H1 (cell line): ENCODE measurements at places on chromosomes 12 and 14.

GRCh38 chr12:24948757-24949722, at the start of gene BCAT1:
Gene BCAT1, minus strand, starts transcription at chr12:24949101. Its CDS starts 169 bp downstream, at chr12:24948932.
- DNase-seq, result peak; percentile 79

GRCh38 chr12:58026426-58026825, 85.1 kb downstream of the ATP23 start:
- no peak for DNase-seq

DNA sequence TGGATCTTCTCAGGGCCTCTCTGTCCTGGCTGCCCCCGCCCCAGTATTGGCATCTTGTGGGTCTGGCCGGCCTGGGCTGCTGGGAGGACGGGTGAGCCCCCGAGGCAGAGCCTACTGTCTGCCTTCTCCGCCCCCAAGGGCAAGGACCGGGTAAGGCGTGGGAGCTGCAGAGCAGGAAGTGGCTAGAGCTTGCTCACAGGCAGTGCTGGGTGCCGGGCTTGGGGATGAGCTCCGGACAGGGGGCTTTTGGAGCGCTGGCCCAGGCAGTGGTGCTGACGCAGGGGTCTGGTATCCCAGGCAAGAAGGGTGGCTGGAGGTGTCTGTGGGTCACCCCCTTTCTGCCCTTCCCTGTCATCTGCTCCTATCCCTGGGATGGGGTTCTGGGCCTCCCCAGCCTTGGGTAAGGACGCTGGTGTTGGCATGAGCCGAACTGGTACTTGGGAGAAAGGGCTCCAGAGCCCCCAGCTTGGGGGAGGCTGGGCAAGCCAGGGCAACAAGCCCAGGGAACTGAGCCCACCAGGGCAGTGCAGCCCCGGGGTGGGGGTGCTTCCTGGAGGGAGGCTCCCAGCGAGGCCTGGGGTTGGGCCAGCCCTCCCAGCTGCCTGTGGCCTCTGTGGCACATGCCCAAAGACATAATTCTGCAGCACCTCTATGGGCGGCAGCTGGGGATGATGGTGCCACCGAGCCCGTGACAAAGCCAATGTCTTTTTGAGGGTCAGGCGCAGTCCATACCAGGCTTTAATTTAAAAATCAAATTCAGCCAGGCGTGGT, 126.3 kb downstream of the KIF26A start:
- no peak for DNase-seq

GRCh38 chr12:25266497-25266896, 15.8 kb upstream of the KRAS start:
- DNase-seq, result no peak

DNA sequence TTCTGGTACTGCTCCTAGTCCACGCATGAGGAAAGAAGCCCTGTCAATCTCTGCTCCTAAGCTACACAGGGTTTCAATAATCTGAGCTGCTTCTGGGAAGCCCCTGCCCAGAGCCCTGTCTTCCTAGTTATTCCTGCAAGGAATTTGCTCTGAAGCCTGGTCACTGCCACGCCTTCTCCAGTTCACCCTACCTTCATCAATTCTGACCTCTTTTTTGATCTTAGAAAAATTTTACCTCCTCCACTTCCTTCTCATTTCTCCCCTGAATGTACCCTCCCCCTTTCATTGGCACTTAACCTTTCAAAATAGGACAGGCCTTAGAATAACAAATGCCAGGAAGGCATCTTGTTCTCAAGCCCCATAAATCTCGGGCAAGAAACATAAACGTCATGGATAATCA, 14.9 kb upstream of the LRRK2 start:
- DNase-seq, result no peak

DNA sequence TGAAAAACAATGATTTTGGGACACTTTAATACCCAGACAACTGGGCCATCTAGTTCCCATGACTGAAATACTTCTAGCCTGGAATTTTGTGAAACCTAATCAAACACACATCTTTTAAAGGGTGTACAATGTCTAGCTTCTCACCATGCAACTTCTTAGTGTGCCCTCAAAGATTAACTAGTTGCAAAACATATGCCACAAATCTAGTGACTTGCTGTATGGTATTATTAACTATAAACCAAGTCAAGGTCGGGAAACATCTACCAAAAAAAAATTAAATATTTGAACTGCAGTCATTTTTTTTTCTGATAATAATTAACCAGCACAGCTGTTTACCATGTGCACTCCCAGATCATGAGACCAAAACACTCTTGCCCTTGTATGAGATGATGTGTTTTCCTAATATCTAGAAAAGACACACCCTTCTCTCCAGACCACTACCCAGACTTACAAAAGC, 171.8 kb upstream of the FOXN3 start:
- no peak for DNase-seq

DNA sequence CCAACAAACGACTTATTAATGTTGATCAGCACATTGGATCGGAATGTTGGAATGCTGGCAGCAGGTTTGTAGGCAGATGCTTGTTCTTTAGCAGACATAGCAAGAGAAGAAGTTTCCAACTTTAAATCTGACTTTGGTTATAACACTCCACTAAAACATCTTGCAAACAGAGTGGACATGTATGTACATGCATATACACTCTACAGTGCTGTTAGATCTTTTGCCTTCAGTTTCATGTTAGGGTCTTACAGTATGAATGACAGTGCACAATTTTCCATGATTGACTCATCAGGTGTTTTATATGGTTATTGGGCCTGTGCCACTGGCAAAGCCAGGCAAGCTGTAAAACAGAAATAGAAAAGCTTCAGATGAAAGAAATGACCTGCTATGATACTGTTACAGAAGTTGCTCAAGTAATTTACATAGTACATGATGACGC, 14.3 kb upstream of the DHRS7 start:
- no peak for DNase-seq
